ENCODE measurements at places on chromosomes 2 and 18.

DNA sequence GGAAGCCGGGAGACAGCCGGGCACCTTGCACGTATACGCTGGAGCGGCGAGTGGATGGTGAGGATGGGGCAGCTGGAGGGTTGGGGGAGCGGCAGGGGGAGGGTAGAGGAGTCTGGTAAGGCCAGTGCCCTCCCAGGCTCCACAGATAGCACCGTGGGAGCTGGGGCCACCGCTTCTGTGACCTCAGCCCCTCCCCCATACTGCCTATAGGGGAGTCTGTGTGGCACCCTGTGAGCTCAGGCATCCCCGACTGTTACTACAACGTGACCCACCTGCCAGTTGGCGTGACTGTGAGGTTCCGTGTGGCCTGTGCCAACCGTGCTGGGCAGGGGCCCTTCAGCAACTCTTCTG lies 9.9 kb upstream of the GMPPA start:
- no peak for DNase-seq

DNA sequence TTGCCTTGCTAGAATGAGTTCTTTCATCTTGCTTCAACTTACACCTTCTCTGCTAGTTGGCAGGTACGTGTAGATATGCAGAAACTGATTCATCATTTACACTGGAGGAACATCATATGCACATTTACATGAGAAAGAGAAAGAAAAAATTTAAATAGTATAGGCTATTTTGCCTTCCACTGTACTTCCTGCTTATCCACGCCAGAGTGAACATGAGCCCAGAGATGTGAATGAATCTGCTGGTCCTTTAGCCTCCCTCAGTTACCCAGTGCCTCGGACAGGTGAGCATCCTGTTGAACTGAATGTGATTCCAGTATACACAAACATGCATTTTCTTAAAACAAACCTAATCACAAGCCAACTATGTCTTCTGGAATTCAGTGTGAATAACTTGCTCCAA lies 83.6 kb downstream of the SESTD1 start:
- no peak for DNase-seq

GRCh38 chr2:159960414-159960813 lies 102.0 kb downstream of the PLA2R1 start:
- no peak for DNase-seq

DNA sequence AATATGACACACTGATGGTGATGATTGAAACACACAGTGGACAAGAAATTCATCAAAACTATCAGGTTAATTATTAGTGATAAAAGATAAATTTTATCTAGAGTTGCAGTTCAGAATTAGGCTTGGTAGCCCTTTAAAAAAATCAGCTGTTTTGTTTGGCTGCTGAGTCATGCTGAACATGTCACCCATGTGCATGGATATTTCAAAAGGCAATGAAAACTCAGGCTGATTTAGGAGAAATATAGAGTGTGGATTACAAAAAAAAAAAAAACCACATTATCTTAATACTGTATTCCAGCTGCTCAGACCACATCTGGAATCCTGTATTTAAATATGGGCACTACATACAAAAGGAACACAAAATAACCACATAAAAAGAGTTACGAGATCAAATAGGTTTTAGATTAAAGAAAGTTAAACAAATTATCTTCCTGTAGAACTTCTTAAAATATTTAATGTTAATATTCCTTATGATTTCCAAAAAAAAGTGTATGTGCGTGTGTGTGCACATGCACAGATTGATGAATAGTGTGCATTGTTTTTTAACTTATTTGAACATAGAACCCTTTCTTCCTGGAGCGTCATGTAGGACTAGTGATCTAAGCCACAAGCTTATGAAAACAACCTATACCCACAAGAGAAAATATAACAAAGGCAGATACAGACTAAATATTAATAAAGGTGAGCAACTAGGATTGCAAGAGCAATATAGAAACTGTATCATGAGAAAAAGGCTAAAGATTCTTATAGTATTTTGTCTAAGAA lies 186.2 kb downstream of the STK39 start:
- no peak for DNase-seq

DNA sequence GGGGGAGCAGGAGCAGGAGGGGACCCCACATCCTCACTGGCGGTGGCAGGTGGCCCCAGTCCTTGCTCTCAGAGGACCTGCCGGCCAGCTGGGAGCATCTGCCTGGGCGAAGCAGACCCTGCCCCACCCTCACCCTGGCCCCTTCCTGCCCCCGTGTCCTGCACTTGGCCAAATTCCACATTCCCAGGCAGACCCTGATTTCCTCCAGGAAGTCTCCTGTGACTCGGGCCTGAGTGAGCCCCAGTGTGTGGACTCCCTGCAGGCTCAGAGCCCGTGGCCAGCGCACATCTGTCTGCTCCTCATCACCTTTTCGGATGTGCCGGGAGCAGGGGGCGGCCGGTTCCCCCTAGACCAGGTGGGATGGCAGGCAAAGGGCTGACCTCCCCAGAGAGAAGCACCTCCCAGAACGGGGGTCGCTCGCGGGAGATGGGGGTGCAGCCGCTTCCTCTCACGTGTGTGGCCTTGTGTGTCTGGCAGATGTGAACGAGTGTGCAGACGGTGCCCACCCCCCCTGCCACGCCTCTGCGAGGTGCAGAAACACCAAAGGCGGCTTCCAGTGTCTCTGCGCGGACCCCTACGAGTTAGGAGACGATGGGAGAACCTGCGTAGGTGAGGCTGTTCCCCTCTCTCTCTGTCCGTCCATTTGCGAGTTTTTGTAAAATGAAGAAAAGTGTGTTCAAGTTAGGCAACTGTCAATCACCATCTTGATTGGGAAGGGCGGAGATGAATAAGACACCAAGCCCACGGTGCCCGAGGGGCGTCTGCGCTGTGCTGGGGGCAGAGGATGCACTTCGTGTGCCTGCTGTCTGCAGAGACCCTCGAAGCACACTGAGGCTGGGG lies 90.4 kb downstream of the TPO start:
- DNase-seq, result no peak

DNA sequence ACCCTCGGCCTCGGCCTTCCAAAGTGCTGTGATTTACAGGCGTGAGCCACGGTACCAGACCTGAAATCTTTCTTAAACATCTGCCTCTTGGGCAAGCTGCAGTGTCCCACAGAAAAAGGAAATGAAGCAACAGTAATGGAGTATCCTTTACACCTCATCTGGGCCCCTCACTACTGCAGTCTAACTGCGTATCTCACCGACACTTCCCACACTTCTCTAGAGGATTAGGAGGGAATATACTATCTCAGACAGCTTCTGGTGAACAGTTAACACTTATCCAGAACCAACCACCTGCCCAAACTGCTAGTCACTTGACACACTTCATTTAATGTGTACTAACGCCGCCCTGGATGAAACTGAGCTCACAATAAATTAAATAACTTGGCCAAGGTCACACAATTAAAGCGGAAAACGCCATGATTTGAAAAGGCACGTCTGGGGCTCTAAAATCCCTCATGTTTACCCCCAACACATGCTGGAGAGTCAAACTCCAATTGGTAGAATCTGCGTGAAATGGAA lies 993 bp downstream of the COX7A2L start:
- no peak for DNase-seq

DNA sequence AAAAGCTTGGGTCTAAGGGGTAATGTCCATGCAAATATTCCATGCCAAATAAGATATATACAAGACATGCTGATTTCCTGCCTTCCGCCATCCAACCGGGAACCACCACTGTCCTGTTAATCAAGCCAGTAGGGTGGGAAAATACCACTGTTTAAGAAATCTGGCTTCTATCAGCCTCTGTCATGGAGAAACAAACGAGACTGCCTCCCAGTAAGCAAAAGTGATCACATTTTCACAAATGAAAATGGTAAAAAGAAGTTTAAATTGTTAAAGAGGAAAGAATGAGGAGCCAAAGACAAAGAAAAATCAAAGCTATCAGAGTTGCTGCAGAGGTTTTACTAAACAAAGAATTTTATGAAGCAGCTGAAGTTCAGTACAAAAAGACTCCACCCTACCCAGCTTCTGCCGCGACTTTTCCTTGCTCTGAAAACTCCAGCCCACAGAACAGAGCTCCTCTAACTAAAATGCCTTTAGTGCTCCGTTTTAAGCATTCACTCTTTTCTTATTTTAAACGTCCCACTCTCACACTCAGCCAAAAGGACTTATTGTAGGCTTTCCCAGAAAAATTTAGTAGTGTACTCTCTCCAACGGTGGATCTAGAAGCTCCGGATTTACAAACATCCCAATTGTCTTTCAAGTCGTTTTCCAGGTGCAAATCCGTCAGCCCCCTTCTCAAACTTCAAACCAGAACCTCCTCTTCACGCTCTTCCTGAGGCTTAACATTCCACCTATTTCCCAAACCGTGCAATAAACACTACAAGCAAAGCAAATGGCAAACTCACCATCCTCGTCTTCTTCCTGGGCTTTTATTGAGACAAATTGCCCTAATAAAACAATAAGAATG lies 613 bp downstream of the COL5A2 start:
- DNase-seq, result no peak

DNA sequence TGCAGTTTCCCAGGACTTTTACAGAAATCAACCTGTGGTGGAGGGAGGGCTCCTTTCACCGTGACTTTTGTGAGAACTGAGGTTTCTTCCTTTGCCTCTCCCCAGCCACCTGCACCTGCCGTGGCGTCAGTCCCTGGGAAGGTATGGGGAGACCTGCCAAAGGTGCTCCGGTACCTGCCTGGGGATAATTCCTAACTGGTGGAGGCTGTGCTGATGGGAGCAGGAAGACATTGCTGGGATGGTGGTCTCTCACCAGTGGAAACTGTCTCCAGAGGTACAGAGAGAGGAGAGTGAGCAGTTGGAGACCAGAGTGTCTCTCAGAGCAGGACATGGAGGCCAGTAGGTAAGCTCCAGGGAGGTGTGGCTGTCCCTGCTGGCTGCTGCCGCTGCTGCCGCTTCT lies 52.6 kb downstream of the CIB4 start:
- DNase-seq, result no peak

DNA sequence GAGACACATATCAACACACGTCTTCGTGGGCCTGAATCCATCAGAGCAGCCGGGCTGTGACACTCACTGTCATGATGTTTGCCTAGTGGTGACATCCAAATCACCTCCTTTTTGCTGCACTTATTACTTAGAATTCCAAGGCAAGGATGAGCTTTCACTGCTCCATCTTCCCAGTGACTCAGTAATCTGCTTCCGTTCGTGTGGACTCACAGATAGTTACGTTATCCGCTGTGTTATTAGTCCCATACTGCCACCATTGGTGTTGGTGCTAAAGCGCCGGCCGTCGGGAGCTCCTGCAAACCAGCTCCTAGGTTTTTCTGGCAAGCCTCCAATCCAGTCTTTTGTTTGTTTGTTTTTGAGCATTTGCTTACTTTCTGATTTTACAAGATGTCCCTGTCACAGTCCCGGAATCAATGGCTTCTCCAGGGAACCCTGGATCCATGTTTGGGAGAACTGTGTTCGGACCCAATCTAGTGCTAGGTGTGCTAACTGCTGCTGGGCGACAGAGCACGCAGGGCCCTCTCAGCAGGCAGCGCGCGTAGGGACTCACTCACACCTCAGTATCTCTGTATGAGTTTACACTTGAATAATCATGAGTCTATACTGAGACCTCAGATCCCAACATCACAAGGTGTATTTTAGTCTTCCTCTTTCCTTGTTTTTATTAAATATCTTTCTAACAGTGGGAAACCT lies 42.6 kb downstream of the HDAC4 start:
- peak; percentile 30 for DNase-seq
